ENCODE measurements at places on chromosomes 1 and 21.

DNA sequence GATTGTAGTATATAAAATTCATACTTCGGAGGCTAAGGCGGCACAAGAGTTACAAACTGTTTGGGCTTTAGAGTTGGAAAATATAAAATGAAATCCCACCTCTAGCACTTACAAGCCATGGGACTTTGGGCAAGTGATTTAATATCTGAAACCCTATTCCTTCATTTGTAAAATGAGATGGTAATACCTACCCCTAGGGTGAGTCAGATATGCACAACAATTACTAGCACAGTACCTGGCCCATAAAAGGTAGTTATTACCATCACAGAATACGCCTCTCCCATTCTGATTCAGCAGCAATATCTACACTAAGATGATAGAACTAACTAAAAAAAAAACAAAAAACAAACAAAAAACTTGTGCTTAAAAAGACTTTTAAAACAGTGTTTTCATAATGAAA is 3.5 kb downstream of the KLHL12 start:
- DNase-seq, result no peak

GRCh38 chr1:115130786-115131185 is 41.5 kb upstream of the TSPAN2 start:
- no peak for DNase-seq

DNA sequence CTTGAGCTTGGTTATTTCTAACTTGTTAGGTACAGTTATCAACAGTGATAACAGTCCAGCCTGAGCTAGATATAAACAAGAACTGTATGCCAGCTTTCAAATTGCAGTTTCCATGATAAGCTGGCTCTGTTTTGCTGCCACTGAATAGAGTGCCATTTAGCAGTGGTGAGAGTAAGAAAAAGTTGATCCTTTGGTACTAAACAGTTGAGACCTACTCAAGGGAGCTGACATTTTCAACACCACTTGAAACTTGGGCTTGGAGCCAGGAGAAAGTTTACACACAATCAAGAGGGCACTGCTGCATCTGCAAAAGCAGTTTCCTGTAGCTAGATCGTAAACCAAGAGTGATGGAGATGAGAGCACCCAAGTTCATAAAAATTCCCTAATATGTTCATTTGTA is 131.3 kb downstream of the RGS7 start:
- DNase-seq, result no peak

- DNase-seq, result no peak
Measured at GRCh38 chr1:36279110-36279788, 26.9 kb upstream of the SH3D21 start.

DNA sequence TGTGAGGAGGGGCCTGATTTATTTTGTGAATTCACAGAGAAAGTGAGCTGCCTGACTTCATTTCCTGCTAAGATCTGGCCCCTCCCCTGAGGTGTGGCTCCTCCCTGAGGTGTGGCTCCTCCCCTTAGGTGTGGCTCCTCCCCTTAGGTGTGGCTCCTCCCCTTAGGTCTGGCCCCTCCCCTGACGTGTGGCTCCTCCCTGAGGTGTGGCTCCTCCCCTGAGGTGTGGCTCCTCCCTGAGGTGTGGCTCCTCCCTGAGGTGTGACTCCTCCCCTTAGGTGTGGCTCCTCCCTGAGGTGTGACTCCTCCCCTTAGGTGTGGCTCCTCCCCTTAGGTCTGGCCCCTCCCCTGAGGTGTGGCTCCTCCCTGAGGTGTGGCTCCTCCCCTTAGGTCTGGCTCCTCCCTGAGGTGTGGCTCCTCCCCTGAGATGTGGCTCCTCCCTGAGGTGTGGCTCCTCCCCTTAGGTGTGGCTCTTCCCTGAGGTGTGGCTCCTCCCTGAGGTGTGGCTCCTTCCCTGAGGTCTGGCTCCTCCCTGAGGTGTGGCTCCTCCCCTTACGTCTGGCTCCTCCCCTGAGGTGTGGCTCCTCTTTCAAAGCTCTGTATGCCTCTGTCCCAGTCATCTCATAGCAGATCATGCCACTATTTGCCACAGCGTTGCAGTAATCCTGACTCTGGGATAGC is 26.9 kb upstream of the LRRC3 start:
- DNase-seq, result peak; percentile 35

GRCh38 chr1:31765516-31765915 is 1.4 kb upstream of the ADGRB2 start:
- no peak for DNase-seq

GRCh38 chr1:164380893-164381292 is 178.1 kb upstream of the PBX1 start:
- no peak for DNase-seq

DNA sequence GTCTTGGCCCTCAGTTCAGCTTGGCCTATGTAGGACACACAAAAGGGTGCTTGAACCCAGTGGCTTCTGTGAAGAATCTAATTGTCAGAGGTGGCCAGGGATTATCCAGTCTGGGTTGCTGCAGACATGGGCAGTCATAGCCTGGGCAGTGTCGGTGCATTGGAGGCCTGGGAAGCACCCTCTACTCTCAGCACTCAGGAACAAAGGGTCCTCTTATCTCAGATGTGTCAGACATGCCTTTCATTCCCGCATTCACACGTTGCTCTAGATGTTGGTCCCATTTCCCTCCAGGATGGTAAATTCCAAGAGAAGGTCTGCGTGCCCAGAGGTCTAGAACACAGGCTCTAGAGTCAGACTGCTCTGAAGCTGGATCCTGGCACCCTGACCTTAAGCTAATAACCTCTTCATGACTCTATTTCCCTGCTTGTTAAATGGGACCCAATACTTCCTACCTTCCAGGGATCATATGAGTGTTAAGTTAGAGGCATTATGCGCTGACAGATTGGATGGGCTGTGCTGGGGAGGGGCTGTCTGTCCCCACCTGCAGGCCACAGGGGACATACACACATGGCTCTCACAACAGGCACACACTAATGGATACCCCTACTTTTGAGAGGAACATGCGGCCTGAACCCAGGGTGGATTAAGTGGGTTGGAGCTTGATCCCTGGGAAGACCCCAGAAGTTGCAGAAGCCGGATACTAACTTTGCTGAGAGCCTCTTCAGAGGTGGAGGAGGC is 16.5 kb upstream of the EDN2 start:
- no peak for DNase-seq

DNA sequence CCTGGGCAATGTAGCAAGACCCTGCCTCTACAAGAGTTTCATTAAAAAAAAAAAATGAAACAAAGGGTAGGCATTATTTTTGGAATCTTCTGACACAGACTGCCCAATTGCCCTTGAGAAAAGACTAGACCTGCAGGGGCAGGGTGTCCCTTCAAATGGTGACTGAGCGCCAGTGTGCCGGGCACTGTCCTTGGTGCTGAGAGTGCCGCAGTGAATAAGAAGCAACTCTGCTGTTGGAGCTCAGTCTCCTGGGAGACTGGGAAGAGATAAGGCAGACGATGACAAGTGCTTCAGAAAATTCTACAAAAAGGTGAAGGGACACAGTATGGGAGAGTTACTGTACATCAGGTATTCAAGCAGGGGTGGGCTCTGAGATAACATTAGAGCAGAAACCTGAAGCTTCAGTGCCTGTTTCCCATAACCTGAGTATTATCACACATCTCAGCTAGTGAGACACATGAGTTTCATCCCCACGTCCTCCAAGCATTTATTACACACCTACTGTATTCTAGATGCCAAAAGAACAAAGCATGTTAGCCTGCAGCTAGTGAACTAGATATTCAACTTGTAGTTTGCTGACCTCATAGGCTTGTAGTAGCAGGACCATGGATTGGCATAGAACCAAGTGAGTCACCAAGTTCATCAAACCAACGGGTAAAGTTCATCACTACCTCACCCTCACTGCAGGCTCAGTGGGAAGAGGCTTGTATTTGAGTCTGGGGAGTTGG is 18.4 kb upstream of the RPL11 start:
- DNase-seq, result no peak

- DNase-seq, result no peak
Measured at GRCh38 chr21:18987520-18988026, 584.0 kb upstream of the TMPRSS15 start.

- DNase-seq, result no peak
Measured at GRCh38 chr1:232428786-232429530, 201.0 kb downstream of the SIPA1L2 start.

DNA sequence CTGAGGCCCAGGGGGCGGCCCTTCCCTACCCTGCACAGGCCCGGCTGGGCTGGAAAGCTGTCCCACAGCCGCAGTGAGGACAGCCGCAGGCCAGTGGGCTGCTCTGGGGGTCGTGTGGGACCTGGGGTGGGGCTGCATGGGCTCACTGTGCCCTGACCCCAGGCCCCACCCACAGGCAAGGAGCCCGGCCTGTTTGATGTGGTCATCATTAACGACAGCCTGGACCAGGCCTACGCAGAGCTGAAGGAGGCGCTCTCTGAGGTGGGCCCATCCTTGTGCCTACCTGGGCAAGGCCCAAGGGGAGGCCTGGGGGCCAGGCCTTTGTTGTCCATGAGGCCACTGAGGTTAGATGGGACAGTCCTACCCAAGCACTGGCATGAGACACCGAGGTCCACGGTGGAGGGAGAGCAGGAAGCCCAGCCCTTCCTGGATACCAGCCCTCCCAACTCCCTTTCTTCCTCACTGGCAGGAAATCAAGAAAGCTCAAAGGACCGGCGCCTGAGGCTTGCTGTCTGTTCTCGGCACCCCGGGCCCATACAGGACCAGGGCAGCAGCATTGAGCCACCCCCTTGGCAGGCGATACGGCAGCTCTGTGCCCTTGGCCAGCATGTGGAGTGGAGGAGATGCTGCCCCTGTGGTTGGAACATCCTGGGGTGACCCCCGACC is 1.4 kb upstream of the GJC2 start:
- no peak for DNase-seq

DNA sequence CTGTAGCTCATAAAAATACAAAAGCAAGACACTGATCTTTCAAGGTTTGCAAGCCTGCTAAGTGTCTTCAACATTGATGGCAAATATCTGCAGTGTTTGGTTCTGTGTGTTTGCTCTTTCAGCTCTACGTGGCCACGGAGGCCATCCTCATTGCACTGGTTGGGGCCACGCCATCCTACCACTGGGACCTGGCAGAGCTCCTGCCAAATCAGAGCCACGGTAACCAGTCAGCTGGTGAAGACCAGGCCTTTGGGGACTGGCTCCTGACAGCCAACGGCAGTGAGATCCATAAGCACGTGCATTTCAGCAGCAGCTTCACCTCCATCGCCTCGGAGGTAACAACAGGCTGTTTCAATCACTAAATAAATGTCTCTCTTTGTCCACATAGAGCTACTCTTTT is 15.6 kb downstream of the SLC22A15 start:
- DNase-seq, result no peak

GRCh38 chr21:43322805-43323204 is 104.1 kb downstream of the SIK1 start:
- DNase-seq, result no peak

GRCh38 chr1:158179301-158180041 is 1.2 kb upstream of the CD1D start:
- DNase-seq, result no peak

- no peak for DNase-seq
Measured at GRCh38 chr1:106568201-106568974, 488.1 kb upstream of the PRMT6 start.

DNA sequence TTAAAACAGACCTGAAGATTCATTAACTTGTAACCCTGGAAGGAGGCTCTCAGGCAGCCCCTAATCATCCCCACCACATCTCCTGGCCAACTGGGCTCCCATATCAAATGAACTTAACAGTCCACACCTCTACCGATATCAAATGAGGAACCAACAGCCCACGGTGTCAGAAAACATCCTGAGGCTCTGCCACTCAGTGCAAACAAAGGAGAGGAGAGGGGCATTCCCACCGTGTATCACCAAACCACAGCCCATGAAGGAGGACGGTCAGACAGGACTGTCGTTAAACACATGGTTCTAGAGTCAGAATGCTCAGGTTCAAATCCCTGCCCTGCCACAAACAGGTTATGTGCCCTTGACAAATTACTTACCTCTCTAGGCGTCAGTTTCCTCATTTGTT is 52.5 kb downstream of the ERI3 start:
- DNase-seq, result no peak

DNA sequence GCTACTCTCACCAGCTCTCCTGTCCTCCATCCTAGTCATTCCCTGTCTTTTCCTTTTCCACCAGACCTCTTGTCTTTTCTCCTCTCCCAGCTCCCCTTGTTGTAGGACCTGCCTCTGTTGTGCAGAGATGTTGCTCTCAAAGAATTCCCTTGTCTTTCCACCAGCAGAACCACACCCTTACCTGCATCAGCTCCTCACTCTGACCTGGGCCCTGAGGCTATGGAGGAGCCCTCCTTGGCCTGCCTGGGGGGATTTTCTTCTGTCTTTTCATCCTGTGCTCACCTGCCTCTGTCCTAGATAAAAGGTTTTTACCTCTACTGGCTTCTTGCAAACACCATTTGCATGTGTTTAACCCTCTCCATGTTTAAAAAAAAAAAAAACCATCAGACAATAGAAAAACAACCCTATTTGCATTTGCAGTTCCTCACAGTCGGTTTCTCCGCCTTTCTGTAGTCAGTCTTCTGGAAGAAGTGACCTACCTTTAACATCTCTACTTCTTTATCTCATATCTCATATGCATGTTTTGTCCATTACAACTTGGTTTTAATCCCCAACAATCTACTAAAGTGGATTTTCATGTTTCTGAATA is 12.1 kb downstream of the FCRL5 start:
- DNase-seq, result no peak

GRCh38 chr1:211017075-211017718 is 116.8 kb downstream of the KCNH1 start:
- no peak for DNase-seq

DNA sequence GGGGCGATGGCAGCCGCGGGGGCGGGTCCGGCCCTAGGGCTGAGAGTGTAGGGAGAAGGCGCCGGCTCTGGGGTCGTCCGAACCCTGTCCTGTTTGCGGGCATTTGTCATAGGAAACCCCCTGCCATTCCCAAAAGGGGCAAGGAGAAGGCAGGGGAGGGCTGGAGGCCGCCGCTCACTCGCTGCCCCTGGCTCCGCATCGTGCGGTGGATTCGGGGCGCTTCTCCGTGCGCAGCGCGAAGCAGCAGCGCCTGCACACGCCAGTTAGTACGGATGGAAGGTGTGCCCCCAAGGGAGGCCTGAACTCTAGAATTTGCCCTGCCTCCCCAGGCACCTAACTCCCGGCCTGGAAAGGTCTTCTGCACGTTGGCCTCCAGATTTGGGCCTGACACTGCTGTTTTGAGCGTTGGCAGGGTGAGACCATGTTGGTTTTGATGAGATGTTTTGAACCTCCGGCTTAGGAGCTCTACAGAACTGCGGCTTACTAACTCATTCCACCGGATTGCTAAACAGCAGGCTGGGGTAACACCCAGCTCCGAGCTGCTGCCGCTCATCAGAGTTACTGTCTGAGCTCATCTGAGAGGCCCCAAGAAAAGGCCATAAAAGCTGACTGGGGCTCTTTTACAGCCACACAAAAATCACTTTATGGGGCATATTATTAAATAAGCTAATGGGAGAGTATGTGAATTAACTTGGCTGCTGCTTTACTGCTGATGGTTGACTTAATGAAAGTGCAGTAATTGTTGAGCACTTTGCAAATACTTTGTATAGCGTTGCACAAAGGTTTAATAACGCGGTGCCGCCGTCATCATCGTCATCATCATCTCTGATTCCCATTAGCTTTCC is 987 bp downstream of the GPR137B start:
- DNase-seq, result peak; percentile 9
